ENCODE measurements at places on chromosomes 5 and 9.

- DNase-seq, result no peak
Observed at GRCh38 chr5:137195483-137195882, 303.6 kb downstream of the SPOCK1 start.

GRCh38 chr5:107474716-107475489, 195.8 kb downstream of the EFNA5 start:
- no peak for DNase-seq

- no peak for DNase-seq
Observed at GRCh38 chr9:13979941-13980318, 334.0 kb downstream of the NFIB start.

- no peak for DNase-seq
Observed at GRCh38 chr9:123318961-123319421, 37.0 kb upstream of the CRB2 start.

- no peak for DNase-seq
Observed at GRCh38 chr5:179235416-179236400, 109.6 kb downstream of the ADAMTS2 start.

- DNase-seq, result no peak
Observed at GRCh38 chr9:37715991-37716505, 37.6 kb upstream of the TRMT10B start.

GRCh38 chr5:173688703-173689102, 72.3 kb upstream of the BOD1 start:
- DNase-seq, result no peak

DNA sequence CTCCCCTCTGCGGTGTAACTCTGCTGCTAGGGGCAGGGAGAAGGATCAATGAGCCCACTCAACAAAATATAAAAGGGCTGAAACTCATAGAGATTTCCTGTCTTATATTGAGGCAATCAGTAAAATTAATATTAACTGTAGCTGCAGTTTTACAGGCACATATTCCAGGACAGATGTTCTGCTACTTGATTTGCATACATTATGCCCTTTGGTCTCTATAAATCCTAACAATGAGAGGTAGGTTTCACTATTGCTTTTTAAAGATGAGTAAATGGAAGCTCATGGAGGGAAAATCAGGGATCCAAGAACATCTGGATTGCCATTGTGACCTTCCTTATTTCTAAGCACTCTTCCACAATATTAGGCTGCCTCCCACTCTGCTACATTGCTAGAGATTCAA, 23.5 kb upstream of the TRIM32 start:
- DNase-seq, result no peak

DNA sequence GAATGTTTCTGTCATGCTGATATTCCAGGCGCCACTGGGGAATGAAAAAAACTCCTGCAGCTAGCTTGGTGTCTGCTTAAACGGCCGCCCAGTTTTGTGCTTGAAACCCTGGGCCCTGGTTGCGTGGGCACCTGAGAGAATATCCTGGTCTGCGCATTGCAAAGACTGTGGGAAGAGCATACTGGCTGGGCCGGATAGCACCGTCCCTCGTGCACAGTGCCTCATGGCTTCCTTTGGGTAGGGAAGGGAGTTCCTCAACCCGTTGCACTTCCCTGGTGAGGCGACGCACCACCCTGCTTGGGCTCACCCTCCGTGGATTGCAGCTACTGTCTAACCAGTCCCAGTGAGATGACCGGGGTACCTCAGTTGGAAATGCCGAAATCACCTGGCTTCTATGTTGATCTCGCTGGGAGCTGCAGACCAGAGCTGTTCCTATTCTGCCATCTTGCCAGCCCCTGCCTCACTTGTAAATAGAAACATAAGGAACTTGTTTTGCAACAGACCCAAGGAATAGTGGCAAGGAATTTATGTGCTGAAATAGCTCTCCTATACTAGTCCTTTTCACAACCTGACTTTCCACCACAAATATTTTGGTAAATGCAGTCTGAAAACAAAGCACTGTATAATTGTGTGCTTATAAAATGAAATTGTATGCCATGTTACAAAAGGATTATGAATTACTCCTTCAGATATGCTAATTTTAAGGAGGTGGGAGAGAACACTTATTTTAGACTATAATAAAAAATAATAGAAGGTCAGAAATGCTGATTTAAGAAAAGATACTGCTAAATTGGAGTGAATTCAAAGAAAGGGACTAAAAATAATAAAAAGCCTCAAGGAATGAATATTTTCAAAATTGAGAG, 90.3 kb downstream of the ADAMTSL1 start:
- DNase-seq, result no peak

- DNase-seq, result no peak
Observed at GRCh38 chr9:108919517-108919916, 14.4 kb downstream of the ELP1 start.

- no peak for DNase-seq
Observed at GRCh38 chr5:157196045-157196444, 15.4 kb downstream of the ITK start.

- no peak for DNase-seq
Observed at GRCh38 chr5:178359738-178360137, 127.1 kb upstream of the PHYKPL start.

- DNase-seq, result no peak
Observed at GRCh38 chr5:547086-547924, 23.1 kb upstream of the SLC9A3 start.

- DNase-seq, result no peak
Observed at GRCh38 chr9:136185596-136186366, 19.1 kb downstream of the LHX3 start.

DNA sequence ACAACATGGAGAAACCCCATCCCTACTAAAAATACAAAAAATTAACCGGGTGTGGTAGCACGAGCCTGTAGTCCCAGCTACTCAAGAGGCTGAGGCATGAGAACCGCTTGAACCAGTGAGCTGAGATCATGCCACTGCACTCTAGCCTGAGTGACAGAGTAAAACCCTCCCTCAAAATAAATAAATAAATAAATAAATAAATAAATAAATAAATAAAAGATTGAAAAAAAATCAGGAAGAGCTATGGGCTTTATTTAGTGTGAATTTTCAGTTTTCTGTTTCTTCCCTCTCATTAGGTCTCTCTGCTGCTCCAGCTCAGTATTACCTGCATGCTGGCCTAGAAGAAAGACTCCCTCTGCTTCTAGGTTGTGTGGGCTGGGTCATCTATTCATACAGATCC, 47.8 kb upstream of the TRMT10B start:
- DNase-seq, result no peak

DNA sequence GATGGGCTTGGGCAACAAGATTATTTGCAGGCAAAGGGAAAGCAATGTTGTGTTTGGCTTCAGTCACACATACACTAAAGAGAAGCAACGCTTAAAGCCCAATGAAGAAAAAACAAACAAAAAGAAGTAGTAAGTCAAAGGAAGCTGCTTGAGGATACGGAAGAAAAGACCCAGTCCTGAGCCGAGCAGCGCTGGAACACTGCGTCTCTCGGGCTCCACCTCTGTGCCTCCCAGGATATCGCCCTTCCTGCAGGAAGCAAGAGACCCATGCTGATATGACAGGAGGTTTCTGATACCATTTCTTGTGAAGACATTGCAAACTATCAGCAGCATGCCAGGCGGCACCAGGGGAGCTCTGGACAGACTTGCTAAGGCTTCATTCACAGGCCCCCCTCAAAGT, 9.9 kb downstream of the GNAQ start:
- DNase-seq, result no peak

DNA sequence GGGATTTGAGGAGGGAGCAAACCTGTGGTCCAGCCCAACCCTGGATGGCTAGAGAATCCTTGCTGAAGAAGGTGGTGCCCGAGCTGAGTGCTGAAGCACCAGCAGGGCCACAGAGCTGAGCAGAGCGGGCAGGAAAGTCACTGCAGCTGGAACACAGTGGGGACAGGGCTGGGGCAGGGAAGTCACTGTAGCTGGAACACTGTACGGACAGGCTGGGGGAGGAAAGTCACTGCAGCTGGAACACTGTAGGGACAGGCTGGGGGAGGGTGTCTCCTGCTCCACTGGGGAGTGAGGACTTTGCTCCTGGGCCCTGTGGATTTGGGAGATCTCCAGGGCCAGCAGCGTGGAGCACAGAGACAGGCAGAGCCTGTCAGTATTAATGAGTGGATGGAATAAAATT, 9.0 kb upstream of the SUSD3 start:
- DNase-seq, result no peak

DNA sequence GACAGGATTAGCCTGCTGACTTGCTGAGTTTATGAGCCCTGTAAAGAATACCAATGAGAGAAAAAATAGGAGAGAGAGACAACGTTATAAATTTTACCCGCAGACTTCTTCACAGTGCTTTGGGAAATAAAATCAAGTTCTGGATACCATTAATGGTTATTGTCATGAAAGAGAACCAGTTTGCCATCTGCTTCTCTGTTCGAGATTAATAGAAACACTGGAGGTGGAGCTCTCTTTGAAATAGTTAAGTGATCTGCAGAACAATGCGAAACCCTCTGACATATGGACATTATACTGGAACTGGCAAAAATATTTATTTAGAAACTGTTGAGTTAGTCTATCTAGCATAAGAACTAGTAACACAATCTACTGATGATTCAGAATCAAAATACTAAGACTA, 500.7 kb downstream of the CDH12 start:
- DNase-seq, result no peak

DNA sequence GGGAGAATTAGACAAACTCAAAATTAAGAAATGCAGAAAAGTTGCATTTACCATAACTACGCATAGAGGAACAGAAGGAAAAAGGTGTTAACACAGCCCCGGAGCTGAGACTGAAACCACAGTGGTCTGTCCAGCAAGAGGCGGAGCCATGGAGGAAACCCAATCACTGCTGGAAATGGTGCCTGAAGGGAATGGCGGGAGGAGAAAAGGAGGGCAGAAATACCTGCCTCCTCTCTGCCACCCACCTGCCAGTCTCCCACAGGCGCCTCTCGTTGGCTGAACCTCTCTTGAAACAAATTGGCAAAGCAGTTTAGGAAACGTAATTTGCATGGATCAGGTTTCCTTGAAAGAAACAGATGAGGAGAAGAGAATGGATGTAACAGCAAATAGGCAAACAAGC, 9.7 kb upstream of the PRKACG start:
- no peak for DNase-seq

DNA sequence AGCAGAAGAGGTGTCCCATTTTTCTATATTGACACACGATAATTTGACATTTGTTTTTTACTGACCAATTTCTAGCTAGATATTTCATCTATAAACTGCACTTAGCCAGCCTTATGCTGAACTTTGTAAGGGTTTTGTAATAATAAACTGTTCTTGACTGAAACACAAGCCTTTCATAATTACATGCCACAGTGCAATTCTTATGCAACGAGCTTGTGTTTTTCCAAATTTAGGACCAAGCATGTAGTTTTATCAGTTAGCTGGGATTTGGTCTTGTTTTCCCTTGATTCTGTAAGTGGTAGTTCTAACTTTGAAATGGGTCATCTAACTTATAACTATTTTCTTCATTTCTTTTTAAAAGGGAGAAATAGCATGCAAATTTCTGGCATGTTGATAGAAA, 1.3 kb upstream of the LURAP1L start:
- no peak for DNase-seq

GRCh38 chr5:53253421-53253871, 143.9 kb upstream of the MOCS2 start:
- no peak for DNase-seq

DNA sequence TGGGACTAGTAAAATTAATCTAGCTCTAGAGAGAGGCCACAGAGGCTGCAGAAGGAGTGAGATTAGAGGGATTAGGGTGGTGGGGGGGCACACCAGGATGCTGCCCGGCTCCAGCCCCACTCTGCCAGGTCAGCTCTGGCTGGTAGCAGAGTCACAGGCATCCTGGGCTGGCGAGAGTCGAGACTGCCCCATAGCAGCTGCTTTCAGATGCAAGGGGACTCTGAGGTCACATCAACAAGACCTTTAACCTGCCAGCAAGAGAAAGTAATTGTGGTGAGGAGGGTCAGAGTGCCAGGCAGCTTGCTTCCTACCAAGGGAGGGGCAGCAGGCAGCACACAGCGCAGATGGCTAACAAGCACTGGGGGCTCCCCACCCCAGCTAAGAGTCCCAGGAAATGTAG, 7.5 kb downstream of the EPB41L4B start:
- DNase-seq, result no peak

DNA sequence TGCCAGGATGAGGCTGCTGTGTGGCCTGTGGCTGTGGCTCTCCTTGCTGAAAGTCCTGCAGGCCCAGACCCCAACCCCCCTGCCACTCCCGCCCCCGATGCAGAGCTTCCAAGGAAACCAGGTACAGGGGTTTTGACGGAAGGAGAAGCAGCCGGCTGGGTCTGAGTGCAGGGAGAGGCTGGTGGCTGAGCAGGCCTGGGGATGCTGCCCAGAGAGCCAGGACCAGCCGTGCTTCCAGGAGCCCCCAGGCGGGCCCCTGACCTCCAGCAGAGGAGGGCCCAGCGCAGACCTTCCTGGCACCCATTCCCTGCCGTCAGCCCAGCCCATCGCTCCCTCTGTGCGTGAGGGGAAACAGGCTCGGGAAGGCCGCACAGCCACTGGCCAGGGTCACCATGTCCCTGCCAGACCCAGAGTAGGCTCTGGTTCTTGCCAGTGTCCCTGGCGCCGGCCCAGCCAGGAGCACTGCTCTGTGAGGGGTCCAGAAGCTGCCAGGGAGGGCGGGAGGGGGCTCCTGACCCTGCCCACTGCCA, 313 bp downstream of the LCN12 start:
- DNase-seq, result no peak

DNA sequence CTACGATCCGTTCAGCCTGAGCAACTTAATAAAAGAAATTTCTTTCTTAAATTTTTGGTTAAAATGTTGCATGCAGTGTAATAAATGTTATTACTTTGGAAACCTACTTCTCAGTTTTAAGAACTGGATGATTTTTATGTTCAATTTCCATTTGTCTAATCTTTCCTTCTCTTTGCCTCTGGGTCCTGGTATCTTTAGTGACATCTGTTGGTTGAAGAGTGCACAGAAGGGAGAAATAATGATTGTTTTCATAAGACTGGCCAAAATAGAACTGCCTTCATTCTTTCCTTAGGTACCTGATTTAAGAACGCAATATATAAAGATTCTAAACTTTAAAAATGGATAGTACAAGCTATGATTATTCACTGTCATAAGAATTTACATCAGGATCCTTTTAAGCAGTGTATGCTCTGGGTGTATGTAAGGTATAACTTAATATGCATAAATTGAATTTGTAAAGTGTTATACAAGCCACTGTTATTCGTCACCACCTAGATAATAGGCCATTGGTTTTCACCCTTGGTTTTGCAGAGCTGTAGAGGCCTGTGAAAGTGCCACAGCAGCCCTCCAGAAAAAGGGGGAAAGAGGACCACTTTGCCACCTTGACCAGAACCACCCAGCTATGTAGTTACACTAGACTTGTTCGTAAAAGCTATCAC, 82.8 kb upstream of the TLX3 start:
- no peak for DNase-seq

- no peak for DNase-seq
Observed at GRCh38 chr9:82574911-82575310, 488.0 kb downstream of the RASEF start.

Measured in GM13976 (cell line).